Hepatic stellate cell (primary cell): ENCODE measurements at places on chromosomes 11 and 22.
A peak's percentile ranks its signal among the peaks of the same experiment; 100 is the strongest.

DNA sequence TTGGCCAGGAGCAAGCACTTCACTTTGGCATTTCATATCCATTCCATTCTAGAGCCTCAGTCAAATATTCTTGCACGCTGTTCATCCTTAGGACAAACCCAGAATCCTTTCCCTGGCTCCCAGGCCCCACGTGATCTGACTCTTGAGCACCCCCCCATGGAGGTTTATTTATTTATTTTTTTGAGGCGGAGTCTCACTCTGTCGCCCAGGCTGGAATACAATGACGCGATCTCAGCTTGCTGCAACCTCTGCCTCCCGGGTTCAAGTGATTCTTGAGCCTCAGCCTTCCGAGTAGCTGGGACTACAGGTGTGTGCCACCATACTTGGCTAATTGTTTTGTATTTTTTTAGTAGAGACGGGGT, 12.7 kb upstream of the TSGA10IP start:
- DNase-seq = no peak

- DNase-seq = peak; percentile 54
Observed at GRCh38 chr11:44632466-44633123, 67.1 kb downstream of the CD82 start.

DNA sequence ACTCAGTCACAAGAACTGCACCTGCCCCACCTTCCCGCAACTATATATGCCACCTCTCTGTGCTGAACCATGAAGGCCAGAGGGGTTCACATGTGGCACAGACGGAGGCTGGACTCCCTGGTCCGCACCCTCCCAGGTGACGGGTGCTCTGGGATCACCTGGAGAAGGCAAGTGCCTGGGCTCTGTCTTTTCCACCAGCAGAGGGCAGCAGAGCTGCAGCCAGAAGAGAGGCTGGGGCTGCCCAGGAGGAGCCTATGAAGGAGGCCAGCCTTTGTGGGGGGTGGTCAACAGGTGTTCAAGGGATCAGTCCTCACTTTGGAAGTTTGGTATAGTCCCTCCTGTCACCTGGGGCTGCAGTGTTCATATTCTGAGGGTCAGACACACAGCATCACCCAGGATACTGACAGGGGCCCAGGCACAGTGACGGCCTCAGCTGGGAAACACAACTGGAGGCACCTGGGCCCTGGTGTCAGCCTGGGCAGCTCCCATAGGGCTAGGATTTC, 39.2 kb upstream of the IGLL5 start:
- DNase-seq = peak; percentile 14

GRCh38 chr22:43886231-43886630, 5.6 kb downstream of the PNPLA5 start:
- no peak for DNase-seq

DNA sequence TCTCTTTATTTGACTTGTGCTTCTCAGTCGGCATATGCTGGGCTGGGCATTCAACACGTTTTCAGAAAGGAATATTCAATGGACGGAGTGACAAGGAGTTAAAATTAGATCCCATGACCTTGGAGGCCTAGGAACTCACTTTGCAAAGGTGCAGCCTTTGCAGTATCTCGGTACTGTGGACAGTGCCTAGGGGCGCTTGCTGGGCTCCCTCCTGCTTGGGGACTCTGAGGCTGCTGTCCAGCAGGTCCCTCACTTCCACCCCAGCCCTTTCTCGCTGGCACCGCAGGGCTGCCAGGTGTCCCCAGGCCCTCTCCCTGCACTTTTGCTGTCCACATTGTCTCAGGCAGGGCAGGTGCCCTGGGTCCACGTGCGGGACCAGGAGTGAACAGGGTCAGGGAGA, 255.5 kb upstream of the B3GAT1 start:
- no peak for DNase-seq
